OCI-M1 (cell line): ENCODE measurements at places on chromosomes 5 and 9.

DNA sequence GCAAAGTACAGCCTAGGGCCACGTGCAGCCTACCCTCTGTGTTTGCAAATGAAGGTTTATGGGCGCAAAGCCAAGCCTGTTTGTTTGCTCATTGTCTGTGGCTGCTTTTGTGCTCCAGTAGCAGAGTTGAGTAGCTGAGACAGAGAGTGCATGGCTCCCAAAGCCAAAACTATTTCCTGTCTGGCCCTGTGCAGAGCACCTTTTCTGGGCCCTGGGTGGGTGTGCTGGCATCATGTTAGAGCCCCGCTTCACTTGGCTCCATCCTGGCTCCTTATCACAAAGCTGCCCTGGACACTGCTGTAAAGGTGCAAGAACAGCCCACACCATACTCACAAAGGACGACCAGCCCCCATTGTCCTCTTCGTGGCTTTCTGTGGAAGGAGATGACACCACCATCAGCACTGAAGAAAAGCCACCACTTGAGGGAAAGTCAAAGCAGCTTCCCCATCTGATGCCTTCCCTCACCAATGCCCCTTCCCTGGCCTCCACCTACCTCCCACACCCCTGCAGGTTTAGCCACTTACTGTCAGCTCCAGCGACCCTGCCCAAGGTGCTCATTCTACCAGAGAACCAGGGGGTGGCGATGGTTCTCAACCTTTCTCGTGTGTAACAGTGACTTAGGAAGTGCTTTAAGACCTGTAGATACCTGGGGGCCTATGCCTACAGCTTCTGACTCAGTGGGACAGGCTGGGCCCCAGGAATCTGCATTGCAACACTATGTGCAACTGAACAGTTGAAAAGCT is 23.4 kb downstream of the LCP2 start:
- peak; percentile 35 for DNase-seq

GRCh38 chr5:134494780-134495179 is 30.7 kb upstream of the JADE2 start:
- no peak for DNase-seq

- DNase-seq: no peak
These were observed 1.7 kb upstream of the FAM163B start for GRCh38 chr9:133610845-133611244.

DNA sequence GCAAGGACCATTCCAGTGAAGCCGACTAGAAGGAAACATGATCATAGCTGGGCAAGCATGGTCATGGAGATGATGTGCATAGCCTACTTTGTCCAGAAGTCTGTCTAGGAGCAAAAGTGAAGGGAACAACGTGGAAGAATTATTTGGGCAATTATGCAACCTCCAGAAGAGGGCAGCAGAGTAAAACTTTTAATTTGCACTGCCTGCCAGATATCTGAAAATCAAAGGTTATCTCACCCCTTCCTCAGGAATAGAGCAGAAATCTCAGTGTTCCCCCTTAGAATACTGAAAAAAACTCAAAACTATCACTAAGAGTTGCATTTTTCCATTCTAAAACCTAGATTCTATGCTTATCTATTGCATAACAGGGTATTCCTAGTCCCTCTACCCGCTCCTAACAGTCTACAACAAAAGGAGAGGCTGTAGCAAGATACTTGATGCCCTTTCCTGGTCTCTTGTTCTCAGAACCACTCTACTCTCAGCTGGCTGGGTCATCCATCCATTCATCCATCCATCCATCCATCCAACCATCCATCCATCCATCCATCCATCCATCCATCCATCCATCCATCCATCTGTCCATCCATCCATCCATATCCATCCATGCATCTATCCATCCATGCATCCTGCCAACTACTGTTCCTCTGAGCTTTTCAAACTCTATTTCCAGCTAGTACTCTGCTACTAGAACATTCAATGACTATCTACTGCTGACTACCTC is 8.4 kb upstream of the SETD9 start:
- DNase-seq: peak; percentile 75

- no peak for DNase-seq
These were observed 181.3 kb downstream of the AUH start for GRCh38 chr9:91180240-91180929.

DNA sequence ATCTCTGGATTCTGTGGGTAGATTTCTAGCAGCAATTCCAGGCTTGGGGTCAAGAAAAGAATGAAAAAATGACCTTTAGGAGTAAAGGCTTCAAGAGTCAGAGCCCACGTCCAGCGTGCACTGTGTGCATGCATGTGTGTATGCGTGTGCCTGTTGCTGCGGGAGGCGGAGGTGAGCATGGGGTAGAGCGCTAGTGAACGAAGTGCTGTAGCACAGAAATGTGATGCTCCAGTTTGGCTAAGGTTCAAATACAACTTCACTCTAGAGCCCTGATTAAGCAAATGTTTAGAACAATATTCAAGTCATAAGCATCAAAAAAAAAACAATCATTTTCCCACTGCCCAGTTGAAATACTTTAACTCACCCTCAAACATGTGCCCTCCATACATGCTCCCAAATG is 403.9 kb downstream of the ZNF608 start:
- DNase-seq: no peak

GRCh38 chr5:147971472-147971871 is 65.1 kb upstream of the C5orf46 start:
- DNase-seq: no peak
